ENCODE measurements at places on chromosomes 5 and 9.
A peak's percentile ranks its signal among the peaks of the same experiment; 100 is the strongest.

DNA sequence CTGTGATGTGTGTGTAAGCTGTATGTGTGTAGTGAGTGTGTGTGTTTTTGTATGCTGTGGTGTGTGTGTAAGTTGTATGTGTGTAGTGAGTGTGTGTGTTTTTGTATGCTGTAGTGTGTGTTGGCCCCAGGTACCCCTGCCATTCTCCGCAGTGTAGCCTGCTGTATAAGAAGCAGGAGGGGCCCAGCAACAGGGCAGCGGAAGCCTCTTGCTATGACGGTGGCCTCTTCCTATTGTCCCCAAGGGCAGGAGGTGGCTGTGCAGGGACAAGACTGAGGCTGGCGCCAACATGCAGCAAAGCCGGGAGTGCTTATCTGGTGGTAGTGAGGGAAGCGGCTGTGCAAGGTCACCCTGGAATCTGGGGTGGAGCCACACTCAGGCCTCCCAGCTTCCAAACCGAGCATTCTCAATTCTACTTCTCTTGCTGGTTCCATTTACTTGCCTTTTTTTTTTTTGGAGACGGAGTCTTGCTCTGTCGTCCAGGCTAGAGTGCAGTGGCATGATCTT, 5.1 kb downstream of the SPAAR start:
- DNase-seq = no peak

DNA sequence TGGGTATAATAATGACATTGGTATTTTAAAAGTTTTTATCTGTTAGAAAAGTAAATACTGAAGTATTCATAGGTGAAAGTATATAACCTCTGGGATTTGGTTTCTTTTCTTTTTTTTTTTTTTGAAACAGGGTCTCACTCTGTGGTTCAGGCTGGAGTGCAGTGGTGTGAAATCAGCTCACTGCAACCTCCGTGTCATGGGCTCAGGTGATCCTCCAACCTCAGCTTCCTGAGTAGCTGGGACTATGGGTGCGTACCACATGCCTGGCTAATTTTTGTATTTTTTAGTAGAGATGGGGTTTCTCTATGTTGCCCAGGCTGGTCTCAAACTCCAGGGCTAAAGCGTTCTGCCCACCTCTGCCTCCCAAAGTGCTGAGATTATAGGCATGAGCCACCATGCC, 7.2 kb downstream of the HSDL2 start:
- no peak for DNase-seq

GRCh38 chr5:38367966-38368365, 109.6 kb downstream of the EGFLAM start:
- DNase-seq = no peak

- peak; percentile 41 for DNase-seq
Measured at GRCh38 chr9:36148311-36149051, 11.9 kb downstream of the GLIPR2 start.

- DNase-seq = no peak
Measured at GRCh38 chr9:3968891-3969290, 331.0 kb downstream of the GLIS3 start.

DNA sequence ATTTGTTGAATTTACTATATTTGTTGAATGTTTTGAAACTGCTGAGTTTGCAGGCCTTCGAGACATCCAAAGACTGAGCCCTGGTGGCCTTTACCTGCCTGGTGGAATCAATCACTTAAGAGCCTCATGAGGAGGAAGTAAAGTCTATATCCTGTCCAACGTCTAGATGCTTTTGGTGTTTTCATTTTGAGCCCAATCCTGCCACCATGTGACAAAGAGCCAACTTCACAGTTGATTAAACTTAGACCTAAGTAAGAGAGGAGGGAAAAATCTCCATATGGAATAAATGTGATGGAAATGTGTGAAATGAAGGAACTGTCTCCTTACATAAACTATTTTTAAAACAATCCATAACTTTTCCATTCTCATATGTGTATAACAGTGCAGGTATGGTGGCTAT, 220.1 kb downstream of the PRR16 start:
- DNase-seq = no peak

DNA sequence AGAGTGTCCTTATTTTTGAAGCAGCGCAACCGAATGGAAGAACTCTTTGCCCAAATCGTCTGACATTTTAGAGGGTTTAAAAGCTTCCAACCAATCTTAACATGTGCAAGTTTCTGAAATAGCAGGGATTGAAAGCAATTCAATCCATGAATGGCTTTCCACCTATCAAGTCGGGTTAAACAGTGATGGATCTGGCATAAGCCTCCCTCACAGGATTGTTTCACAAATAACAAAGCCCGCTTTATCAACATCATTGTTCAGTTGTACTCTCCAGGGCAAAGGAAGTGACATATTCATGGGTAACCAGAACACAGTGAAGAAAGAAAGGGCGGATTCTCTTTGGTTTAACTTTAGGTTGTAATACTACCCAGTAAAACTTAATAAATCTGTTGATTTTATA, 497.3 kb downstream of the MTRR start:
- no peak for DNase-seq

- no peak for DNase-seq
Measured at GRCh38 chr5:173890195-173890991, 2.2 kb downstream of the CPEB4 start.

- DNase-seq = no peak
Measured at GRCh38 chr5:55231919-55232270, 1.5 kb downstream of the CCNO start.

DNA sequence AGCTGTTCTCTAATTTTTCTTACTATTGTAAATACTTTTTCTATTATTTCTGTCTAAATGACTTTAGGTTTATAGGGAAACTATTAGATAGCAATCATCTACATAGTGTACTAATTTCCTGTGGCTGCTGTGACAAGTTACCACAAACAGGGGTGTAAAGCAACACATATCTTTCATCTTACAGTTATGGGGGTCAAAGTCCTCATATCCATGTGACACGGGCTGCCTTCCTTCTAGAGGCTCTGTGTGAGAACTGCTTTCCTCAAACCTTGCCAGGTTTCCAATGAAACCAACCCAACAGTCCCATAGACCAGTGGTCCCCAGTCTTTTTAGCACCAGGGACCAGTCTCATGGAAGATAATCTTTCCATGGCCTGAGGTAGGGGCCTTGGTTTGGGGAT, 189.1 kb downstream of the ROR2 start:
- DNase-seq = no peak

DNA sequence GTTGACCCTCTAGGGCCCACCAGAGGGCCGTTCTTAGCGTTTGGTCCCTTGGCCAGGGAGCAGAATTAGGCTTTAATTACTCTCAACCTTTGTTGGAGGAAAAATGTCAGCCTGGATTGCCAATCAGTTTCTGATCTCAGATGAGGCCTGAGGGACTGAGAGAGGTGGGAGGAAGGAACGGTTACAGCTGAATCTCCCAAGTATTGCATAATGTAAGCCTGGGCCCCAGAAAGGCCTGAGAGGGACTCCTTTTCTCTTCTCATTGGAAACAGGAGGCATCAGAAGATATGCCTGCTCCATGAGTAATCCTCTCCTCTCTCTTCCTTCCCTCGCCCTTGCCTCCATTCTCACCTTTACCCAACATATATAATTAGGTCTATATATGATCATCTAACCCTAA, 105.7 kb downstream of the INSYN2B start:
- no peak for DNase-seq

GRCh38 chr5:64968591-64969110, 199.9 kb downstream of the CWC27 start:
- DNase-seq = no peak

- no peak for DNase-seq
Measured at GRCh38 chr9:92723299-92723625, 41.4 kb downstream of the BICD2 start.

DNA sequence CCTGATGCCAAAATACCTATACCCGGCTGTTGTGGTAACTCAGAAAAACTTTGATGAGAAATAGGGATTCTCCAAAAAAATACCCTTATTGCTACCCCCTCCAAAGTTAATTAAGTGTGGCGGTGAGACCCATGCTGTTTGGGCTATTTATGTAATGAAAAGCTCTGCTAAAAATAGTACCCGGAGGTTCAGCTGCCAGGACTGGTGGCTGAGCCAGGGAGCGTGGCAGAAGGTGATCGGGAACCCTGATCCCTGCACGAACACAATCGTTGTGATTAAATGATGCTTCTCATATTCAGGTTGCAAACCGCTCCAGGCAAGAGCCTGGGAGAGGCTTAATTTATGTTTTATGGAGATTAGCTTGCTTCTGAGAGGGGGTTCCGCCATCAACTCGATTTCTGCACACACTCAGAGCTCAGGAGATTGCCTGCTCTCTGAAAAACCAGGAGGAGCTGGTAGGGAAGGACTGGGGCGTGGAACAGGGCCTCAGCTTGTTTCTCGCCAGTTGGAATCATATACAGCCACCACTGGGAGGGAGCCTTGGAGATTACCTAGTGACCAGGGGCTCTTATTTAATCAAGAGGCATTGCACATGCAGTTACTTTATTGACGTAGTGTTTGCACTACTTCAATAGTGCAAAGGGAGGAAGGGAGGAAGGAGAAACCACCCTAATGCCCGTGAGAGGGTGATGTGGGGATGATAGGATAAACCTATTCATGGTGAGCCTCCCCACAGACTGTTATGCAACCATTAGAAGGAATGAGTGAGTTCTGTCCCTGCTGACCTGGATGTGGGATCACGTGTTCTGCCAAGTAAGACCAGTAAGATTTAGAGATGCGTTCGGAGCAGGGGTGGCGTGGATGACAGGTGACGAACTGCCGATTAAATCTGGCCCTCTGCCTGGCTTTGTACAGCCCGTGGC, 23.4 kb downstream of the HRH2 start:
- DNase-seq = no peak

DNA sequence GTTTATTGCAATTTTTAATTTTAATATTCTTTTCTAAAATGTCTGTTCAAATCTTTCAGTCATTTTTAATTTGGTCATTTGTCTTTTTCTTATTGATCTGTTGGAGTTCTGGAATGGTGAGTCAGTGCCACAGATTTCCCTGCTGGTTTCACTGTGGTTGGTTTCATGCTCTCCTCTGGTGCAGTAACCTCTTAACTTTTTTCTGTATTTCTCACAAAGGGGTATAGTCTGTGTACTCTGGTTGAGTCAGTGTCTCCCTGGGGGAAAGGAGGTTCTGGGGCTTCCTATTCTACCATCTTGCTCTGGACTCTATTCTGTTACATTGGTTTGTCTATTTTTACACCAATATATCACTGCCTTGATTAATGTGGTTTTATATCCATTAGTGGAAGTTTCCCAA, 178.8 kb downstream of the CSNK1G3 start:
- no peak for DNase-seq

DNA sequence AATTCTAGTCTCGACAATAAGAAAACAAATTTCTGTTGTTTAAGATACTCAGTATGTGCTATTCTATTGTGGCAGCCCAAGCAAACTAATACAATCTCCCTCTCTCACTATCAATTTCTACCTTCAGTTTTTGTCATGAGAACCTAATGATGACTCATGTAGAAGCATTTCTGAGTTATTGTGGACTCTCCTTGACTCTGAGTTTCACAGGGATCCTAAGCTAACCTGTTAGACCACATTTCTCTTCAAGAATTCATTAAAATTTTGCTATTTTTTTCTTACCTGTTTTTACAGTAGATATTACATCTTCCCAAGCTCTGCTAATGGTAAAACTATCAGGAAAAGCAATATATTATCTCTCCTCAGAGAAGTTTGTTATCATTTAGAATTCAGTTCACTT, 599.1 kb upstream of the TYRP1 start:
- DNase-seq = no peak

DNA sequence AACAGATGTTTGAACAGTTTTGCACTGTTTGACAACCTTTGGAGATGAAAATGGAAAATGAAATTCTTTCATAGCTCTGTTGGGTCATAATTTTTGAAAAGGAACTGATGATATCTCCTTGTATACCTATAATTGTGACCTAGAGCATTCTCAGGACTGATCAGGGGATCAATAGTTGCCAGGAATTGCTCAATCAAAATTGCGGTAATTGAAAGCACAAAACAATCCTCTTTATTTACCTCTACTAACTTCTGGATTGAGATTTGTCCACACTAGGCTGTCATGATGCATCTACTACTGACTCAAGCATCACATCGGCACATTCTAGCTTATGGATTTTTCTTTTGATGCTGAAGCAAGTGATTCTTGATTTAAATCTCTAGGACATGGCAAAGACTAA, 4.1 kb upstream of the CNTLN start:
- DNase-seq = no peak

- DNase-seq = no peak
Measured at GRCh38 chr5:67305401-67305800, 108.8 kb upstream of the CD180 start.

DNA sequence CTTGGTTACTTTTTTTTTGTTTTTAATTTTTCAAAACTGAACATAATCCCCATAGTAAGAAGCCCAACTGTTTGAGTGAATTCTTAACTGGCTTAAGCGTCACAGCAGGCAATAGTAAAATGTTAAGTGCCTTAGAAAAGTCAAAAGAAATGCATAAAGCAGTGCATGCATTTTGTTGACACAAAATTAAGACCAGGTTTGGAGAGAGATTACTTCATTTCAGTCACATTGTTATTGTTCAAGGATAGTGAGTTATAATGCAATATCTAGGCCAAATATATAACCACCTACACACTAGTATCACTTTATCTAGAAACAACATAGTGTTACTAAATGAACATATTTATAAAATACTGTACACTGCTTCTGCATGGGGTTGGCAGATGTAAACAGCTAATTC, 116.9 kb upstream of the KLF9 start:
- DNase-seq = no peak

DNA sequence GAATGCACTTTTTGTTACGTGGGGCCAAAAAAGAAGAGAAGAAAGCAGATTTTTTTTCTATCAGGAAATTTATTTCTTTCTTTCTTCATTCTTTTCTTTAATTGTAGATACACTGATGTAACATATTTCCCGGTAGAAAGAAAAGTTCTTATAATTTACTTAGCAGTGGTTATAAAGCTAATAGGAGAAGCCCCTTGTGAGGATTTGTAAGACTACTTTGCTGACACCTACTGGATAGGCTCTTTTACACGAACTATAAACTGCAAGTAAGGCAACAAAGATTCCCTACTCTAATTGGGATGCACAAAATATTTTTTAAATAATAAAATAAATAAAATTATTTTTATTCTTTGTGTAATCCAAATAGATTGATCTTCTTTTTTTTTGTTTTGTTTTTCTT, 284.4 kb downstream of the DNAH5 start:
- no peak for DNase-seq

- no peak for DNase-seq
Measured at GRCh38 chr9:93372391-93372790, 79.1 kb upstream of the FAM120A start.

DNA sequence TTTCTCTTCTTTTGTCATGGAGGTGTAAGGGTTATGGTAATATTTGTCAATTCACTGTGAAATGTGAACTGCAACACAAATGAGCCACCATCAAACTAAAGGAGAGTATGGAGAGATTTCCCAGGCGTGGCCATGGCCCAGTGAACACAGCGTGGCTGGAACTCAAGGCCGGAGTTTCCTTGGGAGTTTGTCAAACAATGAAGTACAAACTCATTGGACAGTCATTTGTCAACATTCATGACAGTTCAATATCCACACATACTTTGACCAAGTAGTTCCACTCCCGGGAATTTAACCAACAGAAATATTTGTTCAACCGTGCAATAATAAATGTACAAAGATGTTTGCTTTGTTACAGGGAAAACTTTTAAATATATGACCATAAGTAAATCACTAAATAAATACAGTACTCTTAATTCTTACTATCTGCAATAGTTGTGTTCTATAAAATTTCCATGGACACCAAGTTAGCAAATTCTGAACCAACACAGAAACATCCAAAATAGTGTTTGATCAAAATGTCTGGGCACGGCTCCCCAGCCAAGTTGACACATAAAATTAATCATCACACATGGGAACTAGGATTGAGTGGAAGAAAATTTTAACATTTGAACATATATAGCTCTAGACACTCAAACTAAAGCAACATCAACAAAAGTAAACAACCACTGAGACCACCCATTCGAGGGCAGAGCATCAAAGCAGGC, 87.1 kb downstream of the DIRAS2 start:
- DNase-seq = no peak
